Stimulated activated CD4-positive, alpha-beta T cell treated with anti-CD3 and anti-CD28 coated beads, TNF-alpha, amount 100 ng/mL, for 4 hours (primary cell): ENCODE measurements at places on chromosomes 5 and 9.

DNA sequence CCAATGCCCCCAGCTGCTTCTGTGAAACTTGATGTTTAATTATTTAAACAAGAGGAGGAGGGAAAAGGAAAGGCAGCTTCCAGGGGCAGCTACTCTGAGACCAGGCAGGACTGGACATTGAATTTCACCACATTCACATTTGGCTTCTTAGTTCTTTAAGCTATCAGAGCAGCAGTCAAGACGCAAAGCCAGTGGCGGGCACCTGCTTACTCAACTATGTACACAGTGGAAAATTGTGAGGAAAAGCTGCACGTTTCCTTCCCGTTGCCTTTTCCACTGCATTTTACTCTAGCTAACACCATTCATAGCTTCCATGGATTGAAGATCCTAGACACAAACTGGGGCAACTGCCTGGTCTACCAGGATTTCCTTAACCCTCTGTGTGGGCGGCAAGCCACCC lies 200.3 kb downstream of the ERCC6L2 start:
- DNase-seq, result no peak

GRCh38 chr9:115883467-115884329 lies 269.9 kb upstream of the PAPPA start:
- DNase-seq, result no peak

DNA sequence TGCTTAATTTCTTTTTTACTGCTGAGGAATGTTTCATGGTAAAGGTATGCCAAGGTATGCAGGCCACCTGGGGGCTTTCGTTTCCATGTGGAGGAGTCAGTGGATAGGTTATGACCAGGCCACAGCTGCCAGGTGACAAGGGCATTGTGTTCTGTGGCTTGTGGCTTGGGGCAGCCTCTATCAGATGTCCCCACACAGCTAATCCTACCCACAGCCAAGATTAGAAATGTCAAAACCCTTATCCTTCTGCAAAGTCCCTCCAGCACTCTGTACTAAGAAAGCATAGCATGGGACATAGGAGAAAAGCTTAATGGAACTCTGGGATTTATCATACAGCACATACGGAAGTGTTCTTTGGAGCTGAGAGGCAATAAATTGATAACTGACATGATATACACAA lies 171.2 kb upstream of the S1PR3 start:
- no peak for DNase-seq

DNA sequence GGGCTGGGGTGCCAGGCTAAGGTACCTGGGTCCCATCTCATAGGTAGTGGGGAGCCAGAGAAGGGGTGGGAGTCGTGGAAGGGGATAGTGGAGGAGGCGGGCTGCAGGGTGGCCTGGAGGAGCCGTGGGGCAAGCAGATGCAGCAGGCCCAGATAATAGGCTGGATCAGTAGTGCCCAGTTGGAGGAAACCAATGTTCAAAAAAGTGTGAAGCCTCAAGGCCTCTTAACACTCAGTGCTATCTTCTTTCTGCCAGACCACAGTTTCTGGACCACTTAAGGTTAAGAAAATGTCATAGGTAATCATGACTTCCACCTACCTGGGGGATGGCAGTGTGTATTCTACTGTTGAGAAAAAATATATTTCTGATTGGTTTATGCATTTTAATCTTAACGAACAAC lies 63.3 kb upstream of the TGFBR1 start:
- DNase-seq, result no peak

DNA sequence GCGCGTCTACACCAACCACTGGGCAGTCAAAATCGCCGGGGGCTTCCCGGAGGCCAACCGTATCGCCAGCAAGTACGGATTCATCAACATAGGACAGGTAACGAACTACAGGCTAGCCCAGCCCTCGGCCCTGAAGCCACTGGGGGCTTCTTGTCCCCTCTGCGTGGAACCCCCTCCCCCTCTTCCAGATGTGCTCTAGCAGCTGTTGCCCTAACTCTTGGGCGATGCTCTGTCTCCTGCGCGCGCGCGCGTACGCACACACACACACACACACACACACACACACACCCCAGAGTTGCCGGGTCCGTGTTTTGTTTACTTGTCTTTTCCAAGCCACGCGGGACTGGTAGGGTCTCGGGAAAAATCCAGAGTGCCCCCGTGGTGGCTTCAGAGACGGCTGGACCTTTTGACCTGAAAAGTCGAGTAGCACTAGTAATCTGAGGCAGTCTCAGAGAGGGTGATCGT lies 836 bp downstream of the PCSK5 start:
- no peak for DNase-seq

- DNase-seq, result no peak
Observed at GRCh38 chr5:9057406-9058000, 488.4 kb downstream of the SEMA5A start.

- DNase-seq, result no peak
Observed at GRCh38 chr9:120441426-120442307, 138.3 kb downstream of the CDK5RAP2 start.

DNA sequence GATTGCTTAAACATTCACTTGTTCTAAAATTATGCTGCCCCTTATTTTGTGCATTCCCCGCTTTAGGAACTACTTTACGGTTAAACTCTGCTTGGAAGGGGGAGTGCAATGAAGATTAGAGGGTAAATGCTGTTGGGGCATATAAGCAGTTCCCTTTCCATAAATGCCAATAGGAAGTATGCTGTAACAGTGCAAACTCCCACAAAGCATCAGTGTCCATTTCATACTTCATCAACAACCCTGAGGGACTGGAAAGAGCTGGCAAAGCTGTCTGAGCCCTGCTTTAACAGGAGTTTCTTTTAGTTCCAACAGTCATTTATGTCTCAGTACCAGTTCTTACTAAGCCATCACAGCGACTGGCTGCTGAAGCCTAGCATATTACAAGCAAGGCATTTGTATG lies 1.8 kb downstream of the ACTL7A start:
- no peak for DNase-seq

GRCh38 chr5:124262470-124262869 lies 484.0 kb downstream of the ZNF608 start:
- no peak for DNase-seq

- no peak for DNase-seq
Observed at GRCh38 chr9:121990600-121991306, 102.4 kb downstream of the TTLL11 start.

- DNase-seq, result no peak
Observed at GRCh38 chr9:70398145-70398556, 16.3 kb downstream of the KLF9 start.

GRCh38 chr9:105539452-105539851 lies 18.5 kb upstream of the FKTN start:
- DNase-seq, result no peak

DNA sequence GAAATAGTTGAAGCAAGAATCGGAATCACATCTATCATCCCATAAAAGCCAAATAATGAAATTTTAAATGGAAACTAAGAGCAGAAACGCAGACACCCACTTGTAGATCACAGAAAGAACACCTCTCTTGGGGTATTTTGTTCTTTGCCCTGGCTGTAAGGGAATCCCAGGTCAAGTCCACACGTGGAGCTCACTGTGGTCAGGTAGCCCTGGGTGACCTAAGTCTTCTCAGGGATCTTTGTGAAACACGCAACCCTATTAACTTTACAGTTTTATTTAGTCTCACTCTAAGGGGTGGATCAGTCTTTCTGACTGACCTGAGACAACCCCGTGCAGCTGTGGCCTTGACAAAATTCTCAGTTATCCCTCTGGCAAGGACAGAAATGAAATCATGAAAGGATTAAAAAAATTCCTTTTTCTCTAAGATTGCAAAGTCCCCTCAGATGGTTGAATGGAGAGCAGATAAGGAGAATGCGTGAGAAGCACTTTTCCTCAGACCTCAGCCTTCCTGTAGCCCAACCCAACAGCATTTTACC lies 111.6 kb downstream of the NREP start:
- no peak for DNase-seq

- no peak for DNase-seq
Observed at GRCh38 chr9:68702493-68702892, 2.5 kb upstream of the PIP5K1B start.

DNA sequence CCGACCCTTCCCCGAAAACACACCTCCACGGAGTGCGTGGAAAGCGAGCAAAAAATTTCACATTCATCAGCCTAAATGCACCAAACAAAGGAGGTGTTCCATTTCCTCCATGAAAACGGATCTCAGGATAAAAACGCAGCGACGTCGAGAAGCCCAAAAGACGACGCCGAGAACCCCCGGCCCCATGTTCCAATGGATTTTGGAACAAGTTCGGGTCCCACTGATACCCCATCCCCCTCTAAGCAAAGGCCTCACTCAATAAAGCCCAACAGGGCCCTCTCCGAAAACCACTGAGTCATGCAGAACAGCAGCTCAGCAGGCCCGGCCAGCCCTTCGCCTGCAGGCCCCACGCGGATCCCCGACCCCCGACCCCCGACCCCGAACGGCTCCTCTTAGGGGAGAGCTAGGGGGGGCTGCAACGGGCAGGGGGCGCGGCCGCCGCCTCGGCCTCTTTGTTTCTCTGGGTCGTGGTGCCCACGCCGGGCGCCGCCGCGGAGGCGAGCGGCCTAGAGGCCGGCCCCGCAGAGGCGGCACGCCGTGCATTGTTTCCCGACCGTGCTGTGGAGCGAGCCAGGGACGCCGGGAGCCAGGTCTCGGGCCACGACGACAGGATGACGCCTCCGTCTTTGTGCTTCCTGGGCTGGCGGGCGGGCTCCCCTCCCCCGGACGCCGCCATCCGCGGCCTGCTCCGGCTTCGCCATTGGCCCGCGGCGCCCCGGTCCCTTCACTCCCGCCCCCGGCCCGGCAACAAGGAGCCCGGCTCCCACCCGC lies 915 bp downstream of the ZFAND5 start:
- peak; percentile 54 for DNase-seq
